ENCODE measurements at places on chromosomes 7 and 10.
A peak's percentile ranks its signal among the peaks of the same experiment; 100 is the strongest.

DNA sequence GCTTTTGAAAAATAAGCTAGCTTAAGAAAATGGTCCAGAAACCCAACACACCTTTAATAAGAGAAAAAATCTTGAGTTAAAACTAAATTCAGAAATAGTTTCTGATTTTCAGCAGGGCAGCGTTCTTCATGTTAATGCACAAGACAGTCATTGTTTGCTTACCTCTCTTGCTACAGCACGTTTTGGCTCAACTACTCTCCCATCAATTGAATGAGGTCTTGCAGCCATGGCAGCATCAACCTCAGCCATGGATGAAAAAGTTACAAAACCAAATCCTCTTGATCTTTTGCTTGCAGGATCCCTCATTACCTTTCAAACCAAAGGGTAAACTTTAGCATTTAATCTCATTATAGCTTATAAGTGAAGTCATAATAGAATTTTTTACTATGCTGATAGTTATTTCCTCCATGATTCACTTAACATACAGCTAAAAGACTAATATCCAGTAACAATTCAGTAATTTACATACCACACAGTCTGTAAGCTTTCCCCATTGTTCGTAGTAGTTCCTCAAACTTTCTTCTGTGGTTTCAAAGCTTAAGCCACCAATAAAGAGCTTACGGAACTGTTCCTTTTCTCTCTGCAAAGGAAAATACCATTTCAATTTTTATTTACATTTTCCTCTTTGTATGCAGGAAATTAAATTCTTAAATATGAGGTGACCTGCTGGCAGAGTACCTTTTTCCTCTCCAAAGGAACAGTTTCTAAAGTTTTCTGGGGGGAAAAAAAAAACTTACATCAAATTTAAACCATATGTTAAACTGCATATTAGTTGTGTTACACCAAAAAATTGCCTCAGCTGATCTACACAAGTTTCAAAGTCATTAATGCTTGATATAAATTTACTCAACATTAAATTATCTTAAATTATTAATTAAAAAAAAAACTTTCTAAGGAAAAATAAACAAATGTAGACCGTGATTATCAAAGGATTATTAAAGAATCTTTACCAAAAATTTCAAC is 3.1 kb downstream of the HNRNPA2B1 start:
- DNase-seq: no peak

DNA sequence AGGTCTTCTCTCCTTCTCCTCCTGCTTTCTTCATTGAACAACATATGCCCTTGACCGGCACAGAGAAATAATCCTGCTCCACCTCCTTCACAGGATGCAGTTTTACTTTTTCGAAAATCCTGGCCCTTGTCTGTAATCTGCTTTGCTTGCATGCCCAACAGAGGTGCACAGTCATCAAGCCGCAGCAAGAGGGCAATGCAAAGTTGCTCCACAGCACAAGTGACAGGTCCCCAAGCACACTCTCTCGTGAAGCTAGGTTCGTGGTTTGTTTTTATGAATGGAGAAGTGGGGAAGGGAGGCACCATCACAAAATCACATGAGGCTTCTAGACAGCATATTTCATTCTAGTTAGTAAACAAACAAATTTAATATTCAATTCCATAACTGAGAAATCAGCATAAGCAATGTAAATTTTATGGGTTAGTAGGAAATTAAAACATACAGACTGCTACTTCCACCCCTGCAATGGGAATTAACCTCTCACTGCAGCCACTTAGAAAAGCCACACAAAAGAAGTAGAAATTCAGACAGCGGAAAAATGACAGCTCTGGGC is 178.8 kb downstream of the TPK1 start:
- no peak for DNase-seq

- DNase-seq: no peak
Measured at GRCh38 chr7:128206747-128207500, 34.2 kb upstream of the LEP start.

GRCh38 chr10:72334196-72334824 is 20.4 kb downstream of the DNAJB12 start:
- DNase-seq: peak; percentile 49

DNA sequence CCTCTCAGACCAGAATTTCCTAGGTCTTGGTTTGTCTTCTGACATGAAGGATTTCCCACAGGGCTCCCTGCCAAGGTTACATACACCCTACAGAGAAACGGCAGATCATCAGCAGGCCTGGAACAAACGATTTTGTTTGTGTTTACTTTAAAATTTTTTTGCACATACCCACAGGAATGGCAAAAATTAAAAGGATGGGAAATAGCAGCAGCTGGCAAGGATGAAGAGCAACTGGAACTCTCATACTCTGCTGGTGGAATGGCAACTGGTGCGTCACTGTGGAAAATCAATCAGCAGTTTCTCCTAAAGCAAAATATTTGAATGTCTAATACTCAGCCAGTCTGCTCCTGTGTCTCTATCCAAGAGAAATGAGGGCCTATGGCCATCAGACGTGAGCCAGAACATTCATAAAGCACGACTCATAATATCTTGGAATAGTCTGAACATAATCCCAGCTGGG is 6.5 kb downstream of the BAIAP2L1 start:
- DNase-seq: no peak

GRCh38 chr10:3099291-3100092 is 32.1 kb downstream of the PFKP start:
- DNase-seq: no peak

DNA sequence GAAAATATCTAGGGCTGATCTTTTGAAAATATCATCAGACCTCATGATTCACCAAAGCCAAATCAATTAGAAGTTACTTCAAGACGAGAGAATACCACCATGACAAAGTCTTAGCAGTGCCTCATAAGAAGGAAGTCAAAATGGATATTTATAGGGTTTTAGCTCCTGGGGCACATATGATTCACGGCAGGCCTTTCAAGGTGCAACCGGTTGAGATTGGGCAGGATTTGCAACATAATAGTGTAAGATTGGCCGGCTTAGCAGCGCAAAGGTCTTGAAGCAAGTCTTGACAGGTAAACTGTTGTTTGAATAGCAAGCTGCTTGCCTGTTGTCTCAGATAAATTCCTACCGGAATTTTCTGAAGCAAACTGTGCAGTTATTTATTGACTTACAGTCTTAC is 17.5 kb downstream of the ADRB1 start:
- DNase-seq: no peak

DNA sequence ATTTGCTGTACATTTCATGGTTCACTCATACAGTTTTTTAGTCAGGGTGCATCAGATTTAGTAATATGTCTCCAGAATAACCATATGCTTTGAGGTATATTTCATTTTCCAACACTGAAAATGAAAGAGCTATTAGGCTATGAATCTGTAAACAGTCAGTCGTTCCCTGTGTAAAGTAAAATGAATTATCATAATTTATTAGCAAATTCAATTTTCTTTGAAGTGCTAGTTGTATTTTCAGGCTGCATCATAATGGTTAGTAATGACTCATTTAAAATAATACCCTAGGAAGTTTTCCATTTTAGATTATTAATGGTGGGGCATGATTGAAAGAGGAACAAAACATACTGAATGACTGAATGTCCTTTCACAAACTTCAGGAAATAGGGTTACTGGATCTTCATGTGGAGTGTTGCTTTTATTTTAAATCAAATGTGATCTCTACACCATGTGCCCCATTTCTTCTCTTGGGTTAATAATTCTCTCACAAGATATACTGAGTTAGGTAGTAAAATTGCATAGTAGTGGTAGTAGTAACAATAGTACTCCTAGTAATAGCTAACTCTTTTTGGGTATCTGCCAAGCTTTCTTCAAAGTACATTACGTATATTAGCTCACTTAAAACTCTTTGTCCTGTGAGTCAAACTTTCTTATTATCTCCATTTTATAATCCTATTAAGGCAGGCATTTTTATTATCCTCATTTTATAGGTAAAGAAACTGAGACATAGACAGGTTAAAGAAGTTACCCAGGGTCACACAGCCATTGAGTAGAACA is 476.5 kb downstream of the SUGCT start:
- DNase-seq: no peak
